ENCODE measurements at places on chromosomes 1 and 21. TPM values are rescaled to one million over a fixed set of nuclear protein-coding genes. Genes with fewer than 3 reads are reported as not detected.
A peak's percentile ranks its signal among the peaks of the same experiment; 100 is the strongest.

The DUSP10 gene
- 35.1 TPM for total RNA-seq

The ADAM30 gene
- not detected for total RNA-seq

The FAM177B gene
- not detected for total RNA-seq

The AADACL4 gene
- not detected for total RNA-seq

The TSPEAR gene
- total RNA-seq: not detected

The CELA3B gene
- total RNA-seq: not detected

The LSS gene
- total RNA-seq: 26.7 TPM

The CACNA1E gene
- total RNA-seq: not detected

The CD1B gene
- not detected for total RNA-seq

The ATP1A2 gene
- total RNA-seq: not detected

The GBP1 gene
- 66.7 TPM for total RNA-seq

The HES3 gene
- not detected for total RNA-seq

The UBASH3A gene
- total RNA-seq: not detected

The OR10K1 gene
- not detected for total RNA-seq

The TAS1R3 gene
- total RNA-seq: 0.68 TPM

DNA sequence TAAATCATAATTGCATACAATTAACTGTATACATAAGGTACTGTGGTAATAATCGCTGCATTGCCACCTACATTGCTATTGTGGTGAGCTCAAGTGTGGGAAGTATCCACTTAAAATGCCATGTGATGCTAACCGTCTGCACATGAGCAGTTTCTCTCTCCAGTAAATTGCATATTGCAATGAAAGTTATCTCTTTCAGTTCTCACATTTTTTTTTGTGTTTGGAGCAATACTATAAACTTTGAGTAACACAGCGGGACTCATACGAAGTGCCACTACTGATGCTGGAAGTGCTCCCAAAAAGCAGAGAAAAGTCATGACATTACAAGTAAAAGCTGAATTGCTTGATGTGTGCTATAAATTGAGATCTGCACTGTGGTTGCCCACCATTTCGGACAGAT lies 38.5 kb downstream of the DISC1 start:
- no peak for DNase-seq

GRCh38 chr1:88454781-88455180 lies 229.3 kb upstream of the PKN2 start:
- DNase-seq: no peak

GRCh38 chr1:26102119-26102518 lies 9.5 kb upstream of the PDIK1L start:
- no peak for DNase-seq

- DNase-seq: peak; percentile 60
These were observed 610 bp upstream of the HES4 start for GRCh38 chr1:1000357-1001056.

- DNase-seq: peak; percentile 15
These were observed 154.4 kb downstream of the HHAT start for GRCh38 chr1:210482945-210483617.

DNA sequence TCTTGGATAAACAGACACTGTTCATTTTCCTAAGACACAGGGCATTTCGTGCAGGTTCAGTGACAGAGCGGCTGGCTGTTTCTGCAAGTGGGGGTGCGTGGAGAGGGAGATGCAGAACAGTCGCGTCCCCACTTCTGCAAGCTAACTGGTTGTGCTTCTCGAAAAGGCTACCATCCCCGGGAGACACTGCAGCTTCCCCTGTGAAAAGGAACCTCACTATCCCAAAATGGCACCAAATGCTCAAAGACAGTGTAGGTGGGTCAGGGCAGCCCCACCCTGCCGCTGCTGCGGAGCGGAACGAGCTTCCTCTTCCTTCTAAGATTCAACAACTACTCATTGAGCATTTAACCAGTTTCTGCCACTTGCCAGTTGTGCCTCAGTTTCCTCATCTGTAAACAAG lies 19.2 kb upstream of the BACE2 start:
- DNase-seq: no peak

- DNase-seq: no peak
These were observed 48.3 kb downstream of the ECE1 start for GRCh38 chr1:21241771-21242581.

DNA sequence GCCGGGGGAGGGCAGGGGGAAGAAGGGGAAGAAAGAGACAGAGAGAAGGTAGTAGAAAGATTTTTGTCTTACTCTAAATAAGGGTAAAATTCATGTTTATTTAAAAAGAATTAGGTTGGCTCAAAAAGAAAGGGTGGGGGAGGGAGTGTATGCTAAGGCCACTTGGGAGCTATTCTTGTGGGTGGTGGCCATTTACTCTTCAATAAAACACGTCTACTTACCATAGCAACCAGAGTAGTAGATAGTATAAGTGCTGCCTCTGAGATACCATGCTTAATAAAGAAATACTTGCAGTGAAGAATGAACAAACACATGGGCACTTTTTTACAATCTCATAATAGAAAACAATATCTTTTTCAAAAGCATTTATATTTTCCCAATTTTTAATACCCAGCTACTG lies 538.1 kb upstream of the PTBP2 start:
- no peak for DNase-seq

GRCh38 chr1:217907504-217907903 lies 276.4 kb downstream of the SPATA17 start:
- no peak for DNase-seq

- DNase-seq: no peak
These were observed 15.5 kb upstream of the POFUT2 start for GRCh38 chr21:45303091-45303615.

- DNase-seq: no peak
These were observed 15.1 kb downstream of the NRDC start for GRCh38 chr1:51863384-51863783.

DNA sequence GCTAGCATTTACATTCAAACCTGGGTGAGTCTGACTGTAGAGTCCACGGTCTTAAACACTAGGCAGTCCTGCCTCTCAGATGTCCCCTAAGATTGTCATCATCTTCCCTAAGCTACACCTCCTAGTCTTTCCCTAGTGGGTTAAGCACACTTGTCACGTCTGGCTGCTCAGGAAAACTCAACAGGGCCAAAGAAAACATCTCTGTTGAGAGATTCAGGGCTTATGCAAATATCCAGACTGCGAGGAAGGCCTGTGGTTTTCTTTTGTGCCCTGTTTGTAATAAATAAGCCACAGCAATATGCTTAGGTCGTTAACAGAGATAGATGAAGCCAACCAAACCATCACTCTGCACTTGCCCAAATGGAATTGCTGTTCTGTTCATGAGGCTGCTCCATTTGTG lies 472.6 kb upstream of the DEPDC1 start:
- DNase-seq: no peak

- no peak for DNase-seq
These were observed 79.7 kb downstream of the SMYD2 start for GRCh38 chr1:214360525-214361164.

GRCh38 chr1:203268901-203269653 lies 36.2 kb upstream of the BTG2 start:
- DNase-seq: peak; percentile 65

GRCh38 chr1:2394220-2394619 lies 2.6 kb downstream of the RER1 start:
- no peak for DNase-seq

GRCh38 chr1:44377925-44378784 lies 23.1 kb upstream of the ERI3 start:
- peak; percentile 52 for DNase-seq

- DNase-seq: peak; percentile 23
These were observed 23.8 kb upstream of the IFNAR1 start for GRCh38 chr21:33300701-33301631.

- no peak for DNase-seq
These were observed 23.4 kb downstream of the SESN2 start for GRCh38 chr1:28282426-28283407.

All from RPMI7951 (cell line).